Activated effector memory CD4-positive, alpha-beta T cell treated with anti-CD3 and anti-CD28 coated beads, Interleukin-2, amount 50 U/mL, for 16 hours (primary cell): ENCODE measurements at places on chromosomes 16 and 17.
A peak's percentile ranks its signal among the peaks of the same experiment; 100 is the strongest.

- peak; percentile 27 for DNase-seq
These were observed 884 bp upstream of the JPT1 start for GRCh38 chr17:75155191-75155601.

GRCh38 chr17:41396996-41397660 lies at the start of gene KRT31:
Gene KRT31, minus strand, starts transcription at chr17:41397608. Its CDS starts 69 bp downstream, at chr17:41397539.
- no peak for DNase-seq

GRCh38 chr16:56700631-56701030 lies 18.4 kb downstream of the MT1X start:
- DNase-seq = no peak

GRCh38 chr16:75927810-75928209 lies 201.5 kb upstream of the CPHXL start:
- DNase-seq = no peak

DNA sequence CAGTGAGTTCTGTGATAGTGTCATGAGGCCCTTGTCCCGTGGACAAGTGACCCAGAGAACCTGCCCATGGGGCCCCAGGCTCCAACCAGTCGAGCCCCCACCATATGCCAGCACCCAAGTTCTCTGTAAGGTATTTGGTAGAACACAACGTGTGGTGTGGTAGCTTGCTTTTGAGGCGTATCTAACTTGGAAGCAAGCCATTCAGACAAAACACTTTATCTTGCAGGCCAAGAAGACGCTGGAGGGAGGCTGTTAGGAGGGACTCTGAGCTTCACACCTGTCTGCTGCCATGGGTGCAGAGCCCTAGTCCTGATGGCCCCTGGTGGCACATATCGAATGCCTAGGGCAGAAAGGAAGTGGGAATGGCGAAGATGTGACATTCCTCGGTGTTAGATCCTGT lies 1.6 kb downstream of the NDUFAF8 start:
- no peak for DNase-seq

DNA sequence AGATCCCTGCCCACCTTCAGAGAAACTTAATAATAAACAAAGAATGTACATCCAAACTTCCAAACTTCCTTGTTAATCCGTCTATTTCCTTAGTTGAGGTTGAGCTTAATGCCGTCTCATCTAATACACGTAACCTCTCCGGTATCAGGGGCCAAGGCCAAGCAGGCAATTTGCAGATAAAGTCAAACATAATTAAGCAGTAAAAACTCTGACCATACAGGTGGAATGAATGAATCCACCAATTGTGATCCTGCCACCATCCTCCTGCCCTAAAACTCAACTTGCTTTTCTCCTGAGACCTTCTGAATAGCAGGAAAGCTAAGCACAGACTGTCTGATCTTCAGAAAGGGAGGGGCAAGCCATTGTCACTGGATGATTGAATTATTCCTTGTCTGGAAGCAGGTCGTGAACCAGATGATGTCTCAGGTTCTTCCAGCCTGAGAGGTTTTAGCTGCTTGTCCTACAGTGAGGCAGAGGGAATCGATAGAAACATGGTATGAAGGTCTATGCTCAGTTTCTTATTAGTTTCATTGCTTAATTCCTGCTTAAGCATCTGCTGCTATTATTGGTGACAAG lies 1111.8 kb upstream of the EEF2KMT start:
- DNase-seq = no peak

GRCh38 chr16:90018652-90019542 lies at the start of gene DBNDD1:
Gene DBNDD1, minus strand, starts transcription at chr16:90019456. Its CDS starts 115 bp downstream, at chr16:90019341.
- no peak for DNase-seq

GRCh38 chr16:81807767-81808358 lies 28.8 kb downstream of the PLCG2 start:
- DNase-seq = no peak

DNA sequence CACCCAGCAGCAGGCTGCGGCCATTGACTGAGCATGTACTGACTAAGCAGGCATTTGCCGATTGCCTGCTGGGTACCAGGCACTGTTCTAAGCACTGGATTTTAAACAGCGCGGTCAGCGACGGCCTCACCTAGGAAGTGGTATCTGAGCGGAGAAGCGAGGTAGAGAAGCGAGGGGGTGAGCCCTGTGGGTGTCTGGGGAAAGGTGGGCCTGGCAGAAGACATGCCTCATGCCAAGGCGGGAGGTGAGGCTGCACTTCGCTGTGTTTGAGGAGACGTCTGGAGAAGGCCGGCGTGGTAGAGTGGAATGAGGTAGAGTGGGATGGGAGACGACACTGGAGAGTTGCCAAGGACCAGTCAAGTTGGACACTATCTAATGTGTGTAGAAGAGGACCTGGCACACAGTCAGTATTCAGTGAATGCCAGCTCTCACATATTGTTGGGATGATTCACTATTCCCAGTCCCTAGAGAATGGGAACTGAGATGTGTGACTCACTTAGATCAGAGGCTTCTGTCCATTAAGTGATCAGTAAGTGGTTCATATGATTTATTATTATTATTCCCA lies 14.4 kb downstream of the SYCE1L start:
- DNase-seq = no peak
